MV-4-11 (cell line): ENCODE measurements at places on chromosomes 7 and 10.

GRCh38 chr10:132207536-132208461 is 21.1 kb downstream of the DPYSL4 start:
- no peak for DNase-seq

GRCh38 chr10:132240581-132240980 is 53.8 kb downstream of the DPYSL4 start:
- no peak for DNase-seq

DNA sequence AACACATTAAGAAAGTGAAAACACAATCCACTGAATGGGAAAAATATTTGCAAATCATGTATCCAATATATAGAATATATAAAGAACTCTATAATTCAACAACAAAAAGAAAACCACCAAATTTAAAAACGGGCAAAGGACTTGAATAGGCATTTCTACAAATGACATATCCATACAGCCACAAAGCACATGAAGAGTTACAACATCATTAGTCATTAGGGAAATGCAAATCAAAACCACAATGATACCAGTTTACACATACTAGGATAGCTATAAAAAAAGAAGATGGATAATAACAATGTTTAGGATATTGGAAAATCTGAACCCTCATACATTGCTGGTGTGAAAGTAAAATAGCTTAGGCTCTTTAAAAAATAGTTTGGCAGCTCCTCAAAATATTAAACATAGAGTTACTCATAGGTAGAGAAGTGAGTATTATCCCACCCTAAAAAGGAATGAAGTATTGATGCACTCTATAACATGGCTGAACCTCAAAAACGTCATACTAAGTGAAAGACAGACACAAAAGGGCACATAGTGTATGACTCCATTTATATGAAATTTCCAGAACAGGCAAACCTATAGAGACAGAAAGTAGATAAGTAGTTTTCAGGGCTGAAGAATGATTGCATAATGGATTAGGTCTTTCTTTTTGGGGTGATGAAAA is 4.5 kb downstream of the ZPBP start:
- DNase-seq: no peak

DNA sequence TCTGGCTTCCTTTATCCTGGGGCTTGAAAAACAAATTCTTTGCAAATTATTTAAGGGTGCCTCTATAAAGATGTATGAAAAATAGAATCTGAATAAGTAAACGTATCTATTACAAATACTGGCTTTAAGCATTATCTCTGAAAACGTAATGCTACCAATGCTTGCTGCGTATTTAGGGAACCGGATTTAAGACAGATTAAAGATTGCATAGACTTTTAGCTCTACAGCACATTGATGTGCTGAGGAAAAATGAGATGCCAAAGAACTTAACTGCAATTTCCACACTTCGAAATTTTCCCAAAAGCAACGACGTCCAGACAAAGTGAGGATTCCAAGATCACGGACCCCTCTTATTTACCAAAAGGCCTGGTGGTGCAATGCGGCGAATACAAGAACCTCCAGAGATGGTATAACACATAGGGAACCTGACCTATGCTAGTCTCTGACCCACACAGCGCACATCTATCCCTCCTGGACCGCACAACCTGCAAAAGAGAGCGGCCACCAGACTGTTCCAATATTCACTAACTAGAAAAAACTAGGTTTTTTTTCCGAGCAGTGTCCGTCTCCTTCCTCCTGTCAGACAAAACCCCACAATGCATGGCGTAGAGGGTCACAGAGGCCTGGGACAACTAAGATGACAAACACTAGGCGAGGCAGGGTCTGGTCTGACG is 34.3 kb upstream of the PHF14 start:
- peak; percentile 15 for DNase-seq
